Muscle of leg (tissue), 16 donors: ENCODE measurements at places on chromosomes 11 and 22. TPM values are rescaled to one million over a fixed set of nuclear protein-coding genes. Genes with fewer than 3 reads are reported as not detected.
A peak's percentile ranks its signal among the peaks of the same experiment; 100 is the strongest.

Gene OR4C11
- not detected for polyA plus RNA-seq

Gene SERHL2
- polyA plus RNA-seq, result 2.9 TPM

DNA sequence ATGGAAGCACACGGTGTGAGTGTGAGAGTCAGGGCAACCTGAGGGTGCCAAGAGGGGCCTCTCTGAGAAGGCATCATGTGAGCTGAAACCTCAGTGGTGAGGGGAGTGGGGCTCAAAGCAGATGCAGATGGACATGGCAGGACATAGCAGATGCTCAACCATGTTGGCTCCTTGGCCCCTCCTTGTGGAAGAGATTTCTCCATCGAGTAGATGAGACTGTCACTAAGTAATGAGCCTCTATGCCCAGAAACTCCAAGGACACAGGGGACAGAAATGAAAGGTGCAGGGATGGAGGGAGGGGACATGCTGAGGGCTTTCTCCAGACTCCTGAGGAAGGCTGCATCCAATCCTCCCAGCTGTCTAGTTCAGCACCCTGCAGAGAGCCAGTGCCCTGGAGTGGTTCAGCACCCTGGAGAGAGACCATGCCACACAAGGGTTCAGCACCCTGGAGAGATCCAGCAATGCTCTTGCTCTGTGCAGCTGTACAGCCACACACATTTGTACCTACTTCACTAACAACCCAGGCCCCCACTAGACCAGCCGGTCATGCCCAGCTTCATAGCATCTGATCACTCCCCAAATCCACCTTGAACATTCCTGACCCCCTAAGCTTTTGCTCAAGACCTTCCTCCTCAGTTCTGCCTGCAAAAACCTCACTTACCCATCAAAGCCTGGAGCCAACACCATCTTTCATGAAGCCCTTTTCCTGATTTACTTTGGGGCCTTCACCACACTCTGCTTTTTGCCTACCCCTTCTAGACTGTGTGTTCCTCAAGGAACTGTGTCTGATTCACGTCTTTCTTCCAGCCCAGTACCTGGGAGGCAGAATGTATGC lies 252.0 kb downstream of the CTTN start:
- DNase-seq, result peak; percentile 88

GRCh38 chr11:74470526-74470925 lies 3.2 kb upstream of the KCNE3 start:
- no peak for DNase-seq

DNA sequence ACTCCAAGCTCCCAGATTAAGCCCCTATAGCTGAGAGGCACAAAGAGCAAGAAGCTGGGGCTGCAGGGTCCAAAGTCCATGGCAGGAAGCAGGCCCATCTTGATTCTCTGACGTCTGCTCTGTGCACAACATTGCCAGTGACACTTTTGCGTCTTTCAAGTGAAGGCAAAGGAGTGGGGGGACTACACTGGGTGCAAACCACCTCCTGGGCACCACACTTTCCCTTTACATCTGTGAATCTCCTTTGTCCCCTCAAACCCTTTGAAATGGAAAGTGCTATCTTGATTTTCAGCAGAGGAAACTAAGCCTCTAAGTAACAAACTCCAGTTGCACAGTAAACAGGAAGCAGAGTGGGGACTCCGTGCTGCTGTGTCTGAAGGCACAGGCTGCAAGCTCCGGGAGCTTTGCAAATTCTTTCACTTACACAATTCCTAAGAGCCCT lies 428.0 kb downstream of the LARGE1 start:
- DNase-seq, result peak; percentile 42

Gene FDX1
- polyA plus RNA-seq, result 8.8 TPM
